ENCODE measurements at places on chromosomes 4 and X.

- no peak for DNase-seq
These were observed 92.8 kb upstream of the RAPGEF2 start for GRCh38 chr4:159010100-159010499.

DNA sequence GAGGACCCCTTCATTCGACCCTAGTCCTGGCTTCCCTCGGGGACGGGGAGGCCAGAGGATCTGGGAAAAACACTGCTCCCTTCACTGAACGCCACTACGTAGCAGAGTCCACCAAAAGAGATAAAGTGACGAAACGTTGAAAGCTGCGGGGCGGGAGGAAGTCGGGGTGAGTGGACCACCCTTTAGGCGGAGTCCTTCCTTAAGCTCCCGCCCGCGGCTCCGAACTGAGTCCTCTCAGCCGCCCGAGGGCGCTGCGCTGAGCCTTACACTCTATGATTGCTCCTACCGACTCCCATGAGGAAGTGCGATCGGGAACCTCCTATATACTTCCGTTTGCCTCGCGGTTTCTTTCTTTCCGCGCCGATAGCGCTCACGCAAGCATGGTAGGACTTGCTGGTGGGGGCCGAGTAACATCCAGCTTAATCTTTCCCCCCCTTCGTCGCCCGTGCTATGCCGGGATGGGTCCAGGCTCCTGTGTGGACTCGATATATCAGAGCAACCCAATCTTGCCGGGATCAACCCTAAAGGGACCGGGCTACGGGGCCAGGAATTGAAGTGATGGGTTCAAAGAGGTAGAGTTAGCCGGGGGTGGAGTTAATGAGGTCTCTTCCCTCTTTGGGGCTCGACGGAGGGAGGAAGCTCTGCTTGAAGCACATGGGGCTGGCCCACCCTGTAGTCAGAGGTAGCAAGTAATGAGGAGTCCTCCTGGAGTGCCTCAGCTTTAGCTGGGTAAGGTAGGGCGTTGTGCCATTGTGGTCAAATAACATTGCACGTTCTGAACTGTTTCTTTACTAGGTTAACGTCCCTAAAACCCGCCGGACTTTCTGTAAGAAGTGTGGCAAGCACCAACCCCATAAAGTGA lies at the start of gene RPL36A:
Gene RPL36A, plus strand, starts transcription at position 348 of the 862 bp plus-strand sequence. Its CDS starts 33 bp downstream, at position 381.
- peak; percentile 88 for DNase-seq

DNA sequence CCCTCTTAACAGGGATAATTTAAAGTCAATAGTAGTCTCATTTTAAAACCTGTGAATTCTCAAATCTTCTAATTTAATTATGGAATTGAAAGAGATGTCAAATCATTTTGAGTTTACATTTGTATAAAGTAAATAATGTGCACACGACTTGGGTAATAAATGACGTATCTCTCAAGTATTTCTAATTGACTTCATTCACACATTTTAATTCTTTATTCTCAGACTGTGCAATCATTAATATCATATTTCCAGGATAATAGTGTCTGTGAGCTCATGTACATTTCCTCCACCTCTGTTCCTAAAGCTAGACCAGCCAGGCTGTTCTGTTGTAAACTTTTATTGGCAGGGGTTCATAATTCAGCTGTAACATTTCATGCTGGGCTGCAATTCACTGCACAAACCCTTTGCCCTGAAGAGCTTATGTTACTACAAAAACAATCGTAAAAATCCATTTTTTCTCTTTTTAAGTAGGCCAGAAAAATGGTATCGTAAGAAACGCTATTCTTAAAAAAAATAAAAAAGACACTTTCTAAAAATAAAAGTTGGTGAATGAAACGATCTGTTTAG lies 1103.1 kb upstream of the TENM3 start:
- DNase-seq: no peak

- no peak for DNase-seq
These were observed 22.1 kb downstream of the TMSB4X start for GRCh38 chrX:12996934-12997435.

GRCh38 chrX:154367474-154368308 lies 6.7 kb downstream of the FLNA start:
- no peak for DNase-seq

Data from Kasumi-1 (cell line).